Hepatocyte (in vitro differentiated cells): ENCODE measurements at places on chromosomes 16 and 17. TPM values are rescaled to one million over a fixed set of nuclear protein-coding genes. Genes with fewer than 3 reads are reported as not detected.
A peak's percentile ranks its signal among the peaks of the same experiment; 100 is the strongest.

Gene CLEC3A
- 3.5 and 3.8 TPM in 2 replicates for polyA plus RNA-seq

Gene VTN
- 613 and 763 TPM in 2 replicates for polyA plus RNA-seq

Gene CYB5B
- polyA plus RNA-seq: 116 and 136 TPM in 2 replicates

Gene TMEM204
- polyA plus RNA-seq: 2.7 and 4.3 TPM in 2 replicates

Gene GLTPD2
- polyA plus RNA-seq: 80.7 and 100.0 TPM in 2 replicates

- DNase-seq: no peak
Observed at GRCh38 chr16:72927199-72928089, 120.5 kb downstream of the ZFHX3 start.

GRCh38 chr17:44593156-44593555 is 35.9 kb downstream of the FZD2 start:
- no peak for DNase-seq

DNA sequence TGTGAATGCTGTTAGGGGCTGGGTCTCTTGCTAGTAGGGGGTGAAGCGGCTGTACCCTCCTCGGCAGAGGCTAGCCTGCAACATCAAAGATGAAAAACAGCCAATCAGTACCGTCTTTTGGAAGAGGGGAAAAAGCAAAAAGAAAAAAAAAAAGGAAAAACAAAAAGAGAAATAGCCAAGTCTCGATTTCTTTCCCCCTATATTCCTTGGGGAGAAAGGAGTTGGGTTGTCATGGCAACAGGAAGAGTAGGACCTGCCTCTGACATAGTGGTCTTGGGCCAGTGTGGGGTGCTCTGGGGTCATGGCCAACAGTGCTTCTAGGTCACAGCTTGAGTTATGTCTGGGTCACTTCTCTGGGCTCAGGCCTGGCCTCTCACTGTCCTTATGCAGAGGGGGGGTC is 17.9 kb downstream of the ENGASE start:
- no peak for DNase-seq

DNA sequence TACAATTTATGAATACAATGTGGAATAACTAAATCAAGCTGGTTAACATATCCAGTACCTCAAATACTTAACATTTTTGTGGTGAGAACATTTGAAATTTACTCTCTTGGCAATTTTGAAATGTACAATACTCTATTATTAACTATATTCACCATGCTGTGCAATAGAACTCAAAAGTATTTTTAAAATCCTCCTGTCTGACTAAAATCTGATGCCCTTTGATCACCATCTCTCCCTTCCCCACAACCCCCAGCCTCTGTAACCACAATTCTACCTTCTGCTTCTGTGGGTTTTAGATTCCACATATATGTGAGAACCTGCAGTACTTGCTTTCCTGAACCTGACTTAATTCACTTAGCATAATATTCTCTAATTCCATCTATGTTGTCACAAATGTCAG is 71.6 kb upstream of the ALOX12 start:
- no peak for DNase-seq

DNA sequence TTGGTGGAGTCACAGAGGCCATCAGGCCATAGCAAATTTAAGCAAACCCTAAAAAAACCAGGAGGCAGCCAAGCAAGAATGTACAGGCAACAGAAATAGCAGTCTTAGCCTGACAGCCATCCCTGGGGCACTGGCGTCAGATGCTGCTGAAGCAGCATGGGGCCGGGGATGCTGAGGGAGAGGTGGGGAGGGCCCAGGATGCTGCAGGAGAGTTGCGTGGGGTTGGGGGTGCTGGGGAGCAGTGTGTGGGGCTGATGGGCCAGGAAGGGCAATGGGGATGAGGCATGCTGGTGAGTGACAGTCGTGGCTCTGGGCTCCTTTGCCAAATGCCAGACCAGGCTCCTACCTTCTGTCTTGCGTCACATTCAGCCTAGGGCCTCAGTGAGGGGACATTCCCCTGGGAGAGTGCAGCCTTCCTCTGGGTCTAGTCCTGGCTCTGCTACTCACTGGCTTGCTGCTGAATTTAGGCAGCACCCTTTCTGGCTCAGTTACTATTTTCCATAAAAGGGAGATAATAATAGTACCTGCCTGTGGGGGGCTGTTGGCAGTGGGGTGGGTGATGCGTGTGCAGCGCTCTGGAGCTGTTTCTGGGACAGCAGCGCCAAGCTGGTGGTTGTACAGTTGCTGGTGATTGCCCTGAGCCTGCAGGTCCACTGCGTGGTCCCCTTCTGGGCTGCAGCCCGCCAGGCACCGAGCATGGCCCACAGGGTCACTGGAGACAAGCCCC is 88.1 kb downstream of the AMFR start:
- DNase-seq: no peak

DNA sequence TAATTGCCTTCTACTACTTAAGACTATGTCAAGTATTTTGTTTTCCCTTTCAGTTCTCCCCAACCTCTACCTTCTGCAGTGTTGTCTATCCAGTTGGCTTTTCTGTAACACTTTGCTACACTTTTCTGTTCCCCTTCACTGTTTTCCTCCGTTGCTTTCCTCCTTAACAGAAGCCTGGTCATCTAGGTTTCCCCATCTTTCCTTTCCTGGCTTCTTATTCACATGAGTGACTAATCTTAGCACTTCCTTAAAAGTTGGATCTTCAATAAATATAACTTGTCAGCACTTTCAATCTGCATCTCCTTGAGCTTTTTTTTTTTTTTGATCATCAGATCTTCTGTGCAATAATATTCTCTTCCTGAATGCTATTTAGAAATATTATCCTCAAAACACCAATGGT is 2.8 kb upstream of the SLFN11 start:
- no peak for DNase-seq

DNA sequence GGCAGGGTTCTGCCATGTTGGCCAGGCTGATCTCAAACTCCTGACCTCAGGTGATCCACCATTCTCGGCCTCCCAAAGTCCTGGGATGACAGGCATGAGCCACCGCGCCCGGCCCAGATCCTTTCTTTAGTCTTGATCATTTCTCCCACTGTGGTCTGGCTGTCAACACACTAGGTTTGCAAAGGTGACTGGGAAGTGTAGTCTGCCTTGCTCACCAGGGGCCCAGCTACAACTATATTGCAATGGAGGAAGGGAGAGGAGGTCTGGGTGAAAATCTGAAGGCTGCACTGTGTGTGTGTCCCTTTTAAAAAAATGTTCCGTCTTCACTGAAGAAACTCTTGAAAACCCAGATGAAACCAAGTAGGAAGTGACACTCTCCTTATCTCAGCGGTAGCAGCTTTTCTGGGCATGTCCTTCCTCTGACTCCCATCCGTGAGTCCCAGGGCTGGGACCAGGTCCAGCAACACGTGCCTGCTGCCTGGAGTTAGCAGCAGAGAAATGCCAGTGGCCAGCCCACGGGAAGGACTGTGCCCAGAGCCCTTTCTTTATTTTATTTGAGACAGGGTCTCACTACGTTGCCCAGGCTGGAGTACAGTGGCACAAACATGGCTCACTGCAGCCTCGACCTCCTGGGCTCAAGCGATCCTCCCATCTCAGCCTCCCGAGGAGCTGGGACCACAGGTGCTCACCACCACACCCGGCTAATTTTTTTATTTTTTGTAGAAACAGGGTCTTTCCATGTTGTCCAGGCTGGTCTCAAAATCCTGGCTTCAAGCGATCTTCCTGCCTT is 17.8 kb upstream of the KIF19 start:
- DNase-seq: no peak

- no peak for DNase-seq
Observed at GRCh38 chr16:70749681-70750601, 51.0 kb downstream of the VAC14 start.

GRCh38 chr16:81719993-81720392 is 59.1 kb upstream of the PLCG2 start:
- no peak for DNase-seq

- no peak for DNase-seq
Observed at GRCh38 chr17:76887802-76888201, 19.6 kb downstream of the MGAT5B start.

DNA sequence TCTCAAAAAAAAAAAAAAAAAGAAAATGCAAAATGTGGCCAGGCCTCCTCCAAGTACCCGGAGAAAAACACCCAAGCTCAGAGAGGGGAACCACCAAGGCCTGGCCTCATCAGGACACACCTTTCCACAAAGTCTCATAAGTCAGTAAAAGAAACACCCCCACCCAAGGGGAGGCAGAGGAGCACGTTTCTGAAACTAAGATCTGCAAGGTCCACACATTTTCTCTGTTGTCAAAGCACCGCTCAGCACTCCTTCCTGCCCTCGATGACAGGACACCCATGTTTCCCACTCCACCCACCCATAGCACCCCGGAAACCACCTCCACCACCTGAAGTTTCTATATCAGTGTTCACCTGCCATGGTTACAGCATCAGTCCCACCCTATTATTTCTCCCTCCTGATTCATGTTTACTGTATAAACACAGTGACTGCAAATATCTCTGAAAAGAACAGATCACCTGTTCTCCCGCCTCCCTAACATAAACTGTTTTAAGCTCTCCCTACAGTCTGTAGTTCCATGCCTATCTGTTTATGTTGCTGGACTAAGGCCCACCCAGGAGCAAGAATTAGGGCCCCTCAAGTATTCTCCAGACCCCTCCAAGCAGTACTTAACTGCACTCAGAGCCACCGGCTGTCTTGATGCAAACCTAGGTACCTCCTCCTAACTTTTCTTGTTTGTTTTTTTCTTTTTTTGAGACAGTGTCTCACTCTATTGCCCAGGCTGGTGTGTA is 2.0 kb downstream of the CORO7 start:
- DNase-seq: no peak

GRCh38 chr17:34387566-34387965 is 24.5 kb upstream of the CCL1 start:
- no peak for DNase-seq

GRCh38 chr17:10523064-10523463 is 4.7 kb upstream of the MYH1 start:
- no peak for DNase-seq

DNA sequence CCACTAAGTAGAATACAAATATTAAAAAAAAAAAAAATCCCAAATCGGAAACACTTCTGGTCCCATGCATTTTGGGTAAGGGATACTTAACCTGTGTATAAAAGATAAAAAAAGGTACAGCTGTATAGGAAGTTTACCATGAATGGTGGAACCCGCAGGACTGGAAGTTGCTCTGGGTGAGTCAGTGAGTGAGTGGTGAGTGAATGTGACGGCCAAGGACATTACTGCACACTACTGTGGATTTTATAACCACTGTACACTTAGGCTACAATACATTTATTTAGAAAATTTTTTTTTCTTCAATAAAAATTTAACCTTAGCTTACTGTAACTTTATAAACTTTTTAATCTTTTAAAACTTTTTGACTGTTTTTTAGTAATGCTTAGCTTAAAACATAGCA is 71.3 kb upstream of the BCAR1 start:
- no peak for DNase-seq

GRCh38 chr16:53506254-53506653 is 3.2 kb upstream of the AKTIP start:
- DNase-seq: no peak

- no peak for DNase-seq
Observed at GRCh38 chr16:4578961-4579530, 22.9 kb downstream of the C16orf96 start.

DNA sequence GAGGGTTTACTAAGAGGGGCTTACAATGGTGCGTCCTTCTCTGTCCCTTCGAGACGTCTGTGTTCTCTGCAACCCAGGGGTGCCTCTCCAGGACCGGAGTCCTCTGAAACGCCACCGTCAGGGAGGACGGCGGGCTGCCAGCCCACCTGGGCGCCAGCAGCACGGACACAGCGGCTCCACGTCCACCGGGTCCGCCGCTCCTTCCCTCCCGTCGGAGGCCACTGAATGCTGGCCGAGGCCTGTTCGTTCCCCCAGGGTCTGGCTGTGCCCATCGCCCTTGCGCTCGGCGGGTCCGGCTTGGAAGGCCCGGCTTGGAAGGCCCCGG is 403 bp downstream of the TEPSIN start:
- DNase-seq: peak; percentile 32

- peak; percentile 4 for DNase-seq
Observed at GRCh38 chr16:30926937-30927788, 3.8 kb downstream of the FBXL19 start.
